ENCODE measurements at places on chromosomes 5 and 9.
A peak's percentile ranks its signal among the peaks of the same experiment; 100 is the strongest.

DNA sequence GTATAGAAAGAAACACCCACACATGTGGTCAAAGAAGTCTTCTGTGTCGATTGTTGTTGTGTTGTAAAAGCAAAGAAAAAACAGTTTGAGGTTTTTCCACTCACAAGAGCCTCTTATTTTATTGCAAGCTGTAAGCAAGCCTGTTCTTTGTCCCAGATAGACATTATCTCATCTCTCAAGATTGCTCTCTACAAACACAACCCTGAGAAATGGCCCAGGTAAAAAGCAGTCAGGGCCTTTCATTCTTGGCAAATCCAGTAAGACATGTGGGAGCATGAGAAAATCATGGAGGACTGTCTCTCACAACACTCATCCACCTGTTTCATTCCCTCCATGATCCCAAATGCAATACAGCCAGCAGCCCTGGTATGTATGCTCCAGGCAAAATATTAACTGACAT lies 286.6 kb upstream of the POU5F2 start:
- no peak for DNase-seq

- no peak for DNase-seq
Measured at GRCh38 chr5:124692324-124692723, 54.1 kb downstream of the ZNF608 start.

- DNase-seq: peak; percentile 74
Measured at GRCh38 chr5:132369474-132370180, at the start of gene SLC22A5. Gene SLC22A5, plus strand, starts transcription at chr5:132369710. Its CDS starts 263 bp downstream, at chr5:132369973.

DNA sequence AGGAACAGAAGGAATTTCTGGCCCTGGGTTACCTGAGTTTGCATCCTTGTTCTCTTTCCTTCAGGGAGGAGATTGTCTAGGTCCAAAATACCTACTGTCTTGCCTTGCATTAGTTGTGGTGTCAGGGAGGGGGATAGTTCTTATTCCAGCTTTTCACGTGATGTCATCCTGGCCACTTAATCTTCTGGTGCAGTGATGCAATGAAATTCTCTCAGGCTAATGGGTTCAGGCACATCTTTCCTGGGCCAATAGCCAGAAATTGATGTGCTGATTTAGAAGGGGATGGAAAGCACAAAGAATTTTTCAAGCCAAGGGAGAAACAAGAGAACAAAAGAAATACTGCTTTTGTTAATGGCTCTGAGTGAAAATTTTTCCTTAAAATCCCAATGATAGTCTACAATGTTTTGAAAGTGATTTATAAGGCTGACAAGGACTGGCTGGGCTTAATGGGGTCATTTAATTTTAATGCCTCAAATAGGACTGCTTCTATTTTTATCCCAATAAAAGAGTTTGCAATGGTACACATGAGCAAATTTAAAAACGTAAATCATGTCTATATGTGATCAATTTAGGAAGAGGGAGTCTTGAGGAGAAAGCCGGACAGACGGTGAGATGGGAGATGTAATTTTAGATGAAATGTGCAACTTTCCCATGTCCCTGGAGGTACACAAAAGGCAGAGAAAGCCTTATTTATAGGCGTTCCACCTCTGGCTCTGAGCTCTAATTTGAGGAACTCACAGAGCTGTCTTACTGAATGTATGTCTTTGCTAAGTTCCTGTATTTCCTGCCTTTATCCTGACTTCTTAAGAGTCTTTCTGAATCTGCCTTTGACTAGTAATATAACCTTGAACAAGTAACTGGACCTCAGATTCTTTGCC lies 89.3 kb upstream of the SV2C start:
- DNase-seq: no peak

GRCh38 chr9:75390951-75391350 lies 302.6 kb downstream of the OSTF1 start:
- DNase-seq: no peak

DNA sequence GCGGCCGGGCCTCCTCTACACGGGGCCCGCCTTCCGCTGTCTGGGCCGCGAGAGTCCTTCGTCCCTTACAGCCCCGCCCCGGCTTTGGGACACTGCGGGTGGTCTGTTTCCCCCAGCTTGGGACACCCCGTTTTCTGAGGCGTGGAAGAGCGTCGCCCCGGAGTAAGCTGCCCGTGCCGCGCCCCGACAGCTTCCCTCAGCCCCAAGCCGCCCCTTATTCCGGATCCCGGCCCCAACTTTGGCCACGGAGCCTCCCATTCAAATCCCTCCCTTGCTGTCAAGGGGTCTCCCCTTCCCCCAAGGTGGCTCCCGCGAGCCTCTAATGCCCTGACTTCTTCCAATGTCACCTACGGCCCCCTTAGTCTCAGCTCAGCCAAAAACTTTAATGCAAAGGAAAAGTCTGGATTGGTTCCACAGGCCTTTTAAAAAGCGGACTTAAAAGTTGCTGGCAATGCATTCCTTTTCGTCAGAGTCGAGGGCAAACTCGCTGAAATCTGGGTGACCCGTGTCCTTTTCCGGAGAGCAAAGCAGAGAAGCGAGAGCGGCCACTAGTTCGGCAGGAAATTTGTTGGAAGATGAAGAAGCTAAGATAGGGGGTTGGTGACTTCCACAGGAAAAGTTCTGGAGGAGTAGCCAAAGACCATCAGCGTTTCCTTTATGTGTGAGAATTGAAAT lies 19.8 kb downstream of the EXOSC2 start:
- DNase-seq: peak; percentile 24
